ENCODE measurements at places on chromosomes 2 and 18. TPM values are rescaled to one million over a fixed set of nuclear protein-coding genes. Genes with fewer than 3 reads are reported as not detected.

- no peak for DNase-seq
Observed at GRCh38 chr18:6773777-6774176, 44.3 kb downstream of the ARHGAP28 start.

DNA sequence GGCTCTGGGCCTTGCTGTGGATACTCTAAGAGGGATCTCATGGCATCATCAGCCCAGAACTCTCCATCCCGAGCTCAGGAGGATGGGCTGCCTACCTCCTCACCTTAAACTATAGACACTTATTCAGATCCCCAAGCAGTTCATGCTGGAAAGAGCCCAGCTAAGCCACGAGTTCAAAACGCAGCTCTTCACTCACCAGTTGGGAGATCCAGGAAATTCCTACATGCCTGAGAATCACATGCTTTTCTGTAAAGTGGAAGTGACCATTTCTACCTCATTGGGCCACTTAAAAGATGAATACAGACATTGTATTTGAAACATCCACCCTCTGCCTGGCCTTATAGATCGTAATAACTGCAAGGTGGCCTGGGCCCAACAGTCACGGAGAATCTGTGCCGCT, 6.6 kb downstream of the ATOH8 start:
- DNase-seq = no peak

DNA sequence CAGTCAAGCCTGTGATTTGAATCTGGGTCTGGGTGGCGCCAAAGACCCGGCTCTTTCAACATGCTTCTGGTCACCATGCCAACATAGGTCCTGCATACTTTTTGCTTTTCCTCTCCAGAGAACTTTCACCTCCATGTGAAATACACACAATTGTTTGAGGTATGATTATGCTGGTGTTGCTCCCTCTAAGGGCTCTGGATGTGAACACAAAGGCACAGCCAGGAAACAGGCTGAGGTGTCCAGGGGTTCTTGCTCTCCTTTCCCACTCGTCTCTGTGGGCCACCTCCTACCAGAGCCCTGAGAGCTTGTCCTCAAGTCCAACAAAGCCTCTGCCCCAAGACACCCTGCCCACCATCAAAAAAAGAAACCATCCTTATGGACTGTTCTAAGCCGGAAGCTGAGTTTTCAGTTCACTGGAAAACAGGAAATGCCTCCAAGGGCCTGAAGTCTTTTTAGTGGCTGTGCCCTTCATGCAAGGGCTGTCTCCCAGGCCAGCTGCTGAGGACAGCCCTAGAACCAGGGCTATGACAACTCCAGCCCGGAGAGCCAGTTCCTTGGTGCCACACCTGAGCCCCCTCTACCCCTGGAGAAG, 100.2 kb upstream of the EPAS1 start:
- DNase-seq = no peak

- peak; percentile 47 for DNase-seq
Observed at GRCh38 chr2:207474863-207475485, 54.8 kb upstream of the CREB1 start.

- no peak for DNase-seq
Observed at GRCh38 chr2:84855731-84856130, 25.2 kb downstream of the TRABD2A start.

GRCh38 chr2:177178797-177179196, 33.8 kb upstream of the HNRNPA3 start:
- DNase-seq = no peak

DNA sequence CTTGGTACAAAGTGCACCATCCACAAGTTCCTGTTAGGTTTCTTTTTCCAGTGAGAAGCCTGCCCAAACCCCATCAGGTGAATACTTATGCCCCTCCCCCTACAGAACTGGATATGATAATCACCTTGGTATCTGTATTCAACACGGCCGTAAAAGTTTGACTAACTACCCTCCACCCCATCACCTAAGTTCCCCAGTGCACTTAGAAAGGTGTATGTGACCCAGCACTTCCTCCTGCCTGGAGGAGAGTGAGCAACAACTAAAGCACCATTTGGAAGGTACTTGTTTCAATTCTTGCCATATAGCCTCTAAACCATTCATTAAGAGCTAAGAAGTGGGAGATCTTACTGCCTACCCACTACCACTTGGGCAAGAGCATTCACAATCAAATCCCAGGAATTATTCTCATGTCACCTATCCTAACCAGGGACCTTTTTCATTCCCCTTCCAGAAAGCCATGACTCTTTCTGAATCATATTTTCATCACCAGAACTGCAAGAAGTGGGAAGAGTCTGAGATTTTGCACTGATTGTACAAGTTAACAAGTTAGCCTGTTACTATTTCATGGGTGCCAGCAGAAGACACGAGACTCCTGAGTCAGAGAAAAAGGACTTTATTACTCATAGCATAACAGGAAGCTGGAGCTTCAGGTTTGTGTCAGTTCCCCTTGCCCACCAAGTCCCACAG, 53.5 kb upstream of the NDUFV2 start:
- no peak for DNase-seq

- DNase-seq = no peak
Observed at GRCh38 chr2:24471662-24472061, 19.4 kb upstream of the NCOA1 start.

The ICOS gene
- total RNA-seq = not detected

The GPR45 gene
- total RNA-seq = not detected

All from HepG2 (cell line).